ENCODE measurements at places on chromosomes 12 and 14.

DNA sequence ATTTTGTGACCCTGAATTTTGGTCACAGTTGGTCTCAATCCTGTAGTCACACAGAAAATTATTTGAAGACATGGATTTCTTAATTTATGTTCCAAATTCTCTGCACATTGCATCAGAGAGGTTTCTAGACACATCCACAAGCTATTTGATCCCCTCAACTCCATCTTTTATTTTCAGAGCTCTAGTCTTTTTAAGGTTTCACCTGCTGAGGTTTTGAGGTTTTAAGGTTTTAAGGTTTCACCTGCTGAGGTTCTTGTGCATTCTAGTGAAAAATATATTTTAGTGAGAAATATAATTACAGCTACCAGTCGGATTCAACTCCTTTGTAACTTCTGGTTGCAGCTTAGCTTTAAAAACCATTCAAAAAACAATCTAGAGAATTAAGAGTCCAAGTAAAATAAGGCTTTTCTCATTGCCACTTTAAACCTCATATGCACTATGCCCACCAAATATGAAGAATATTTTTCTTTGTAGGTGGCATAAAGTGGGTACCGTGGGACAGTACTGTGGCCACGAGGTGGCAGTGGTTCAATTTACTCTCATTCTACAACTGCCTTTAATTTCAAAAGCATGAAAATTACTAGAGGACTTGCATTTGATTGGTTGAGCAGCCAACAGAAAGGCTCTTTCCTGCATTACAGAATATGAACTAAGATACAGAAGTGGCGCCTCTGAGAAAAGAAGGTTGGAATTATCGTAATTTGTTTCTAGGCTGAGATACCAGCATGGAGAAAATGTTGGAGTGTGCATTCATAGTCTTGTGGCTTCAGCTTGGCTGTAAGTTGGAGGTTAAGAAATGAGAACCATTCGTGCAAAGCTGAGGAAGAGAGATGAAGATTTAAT is 366.5 kb upstream of the OR4E1 start:
- DNase-seq, result no peak

GRCh38 chr14:105879503-105879866 is 353.1 kb downstream of the TMEM121 start:
- DNase-seq, result no peak

DNA sequence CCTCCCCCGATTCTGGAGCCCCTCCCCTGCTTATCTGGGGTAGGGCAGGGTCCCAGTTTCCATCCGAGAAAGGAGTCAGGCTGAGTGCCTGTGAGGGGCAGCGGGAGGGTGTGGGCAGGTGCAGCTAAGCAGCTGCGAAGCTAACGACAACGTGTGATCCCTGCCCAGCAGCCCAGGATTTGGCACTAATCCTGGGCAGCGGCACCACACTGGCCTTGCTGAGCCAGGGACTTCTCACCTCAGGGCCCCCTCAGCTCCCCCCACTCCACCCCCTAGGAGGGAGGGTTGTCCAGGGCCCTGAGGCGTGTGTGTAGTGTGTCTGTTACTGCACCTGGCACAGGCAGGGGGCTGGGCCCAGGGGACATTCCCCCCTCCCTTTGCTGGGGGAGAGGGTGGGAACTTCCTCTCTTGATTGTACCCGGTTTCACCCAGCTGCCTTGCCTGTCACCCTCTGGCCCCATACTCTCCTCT is 1.8 kb downstream of the SMIM41 start:
- DNase-seq, result no peak

- no peak for DNase-seq
These were observed 96.9 kb downstream of the HELB start for GRCh38 chr12:66398931-66399910.
